ENCODE measurements at places on chromosomes 13 and 19.

- DNase-seq, result no peak
Observed at GRCh38 chr19:45295873-45296272, 26.8 kb downstream of the CKM start.

DNA sequence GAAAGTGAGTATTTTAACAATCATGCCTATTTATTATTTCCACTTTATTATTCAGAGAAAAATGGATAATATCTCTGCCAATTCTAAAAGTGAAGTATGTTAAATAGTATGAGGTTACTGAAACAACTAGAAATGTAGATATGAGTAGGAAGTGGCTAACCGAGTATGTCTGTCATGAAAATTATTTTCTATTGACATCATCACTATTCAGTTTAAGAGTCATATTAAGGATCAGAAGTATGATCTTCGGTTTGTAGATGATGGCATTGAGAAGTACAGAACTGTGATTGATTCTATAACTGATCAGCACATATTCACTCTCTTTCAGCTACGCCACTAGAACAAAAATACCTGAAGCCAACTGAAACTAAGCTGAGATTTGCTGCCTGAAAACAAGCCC is 146.4 kb upstream of the SLITRK5 start:
- DNase-seq, result no peak

- DNase-seq, result no peak
Observed at GRCh38 chr13:42617221-42617620, 43.3 kb downstream of the TNFSF11 start.

DNA sequence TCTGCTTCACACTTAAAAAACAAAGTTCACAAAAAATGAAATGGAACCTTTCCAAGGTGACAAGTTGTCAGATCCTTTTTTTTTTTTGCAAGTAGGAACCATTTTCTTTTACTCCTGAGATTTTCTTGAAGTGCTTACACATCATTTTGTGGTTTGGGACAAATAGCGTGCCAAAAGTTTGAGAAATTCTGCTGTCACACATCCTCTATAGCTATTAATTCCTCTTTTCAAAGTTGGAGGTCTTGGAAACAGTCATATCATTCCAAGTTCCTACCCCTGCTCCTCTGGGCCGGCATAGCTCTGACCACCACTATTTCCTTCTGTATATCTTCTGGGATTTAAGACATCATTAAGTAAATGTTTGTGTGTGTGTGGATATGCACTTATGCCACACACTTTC is 421.6 kb upstream of the SLC10A2 start:
- DNase-seq, result no peak

DNA sequence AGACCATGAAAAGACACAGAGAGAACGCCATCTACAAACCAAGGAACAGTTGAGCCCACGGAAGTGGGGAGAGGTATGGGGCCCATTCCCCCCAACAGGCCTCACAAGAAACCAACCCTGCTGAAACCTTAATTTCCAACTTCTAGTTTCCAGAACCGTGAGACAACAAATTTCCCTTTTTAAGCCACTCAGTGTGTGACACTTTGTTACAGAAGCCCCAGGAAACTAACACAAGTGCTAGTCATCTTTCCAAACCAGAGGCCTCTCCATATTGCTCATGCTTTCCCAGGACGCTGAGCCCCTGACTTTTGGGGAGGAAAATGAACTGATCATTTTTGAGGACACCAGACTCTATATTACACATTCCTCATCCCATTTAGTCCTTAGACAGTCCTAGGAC is 186.8 kb downstream of the NUFIP1 start:
- DNase-seq, result no peak

- DNase-seq, result no peak
Observed at GRCh38 chr13:77619655-77620054, 77.8 kb upstream of the SLAIN1 start.

- no peak for DNase-seq
Observed at GRCh38 chr13:23867027-23867491, 22.1 kb downstream of the MIPEP start.

GRCh38 chr19:33332248-33332647 is 29.9 kb upstream of the CEBPA start:
- no peak for DNase-seq

DNA sequence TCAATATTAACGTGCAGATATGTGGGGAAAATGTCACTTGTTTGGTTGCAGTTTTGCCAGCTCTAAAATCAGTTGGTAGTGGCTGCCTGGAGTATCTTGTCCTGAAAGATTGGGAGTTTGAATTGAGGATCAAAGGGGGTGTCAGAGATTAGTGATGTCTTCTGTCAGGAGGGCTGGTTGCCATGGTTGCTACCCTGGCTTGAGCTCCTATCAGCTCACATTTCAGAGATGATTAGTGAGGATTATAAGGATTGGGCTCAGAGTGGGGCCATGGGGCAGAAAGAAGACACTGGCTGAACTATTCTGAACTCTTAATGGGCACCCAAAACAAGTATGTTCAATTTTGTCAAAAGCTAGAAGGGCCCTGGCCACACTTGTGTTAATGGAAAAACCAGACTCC is 95.5 kb upstream of the RNF113B start:
- DNase-seq, result no peak

GRCh38 chr13:35716186-35716585 is 239.7 kb upstream of the MAB21L1 start:
- no peak for DNase-seq

- DNase-seq, result no peak
Observed at GRCh38 chr13:23953860-23954512, 56.7 kb upstream of the C1QTNF9B start.

DNA sequence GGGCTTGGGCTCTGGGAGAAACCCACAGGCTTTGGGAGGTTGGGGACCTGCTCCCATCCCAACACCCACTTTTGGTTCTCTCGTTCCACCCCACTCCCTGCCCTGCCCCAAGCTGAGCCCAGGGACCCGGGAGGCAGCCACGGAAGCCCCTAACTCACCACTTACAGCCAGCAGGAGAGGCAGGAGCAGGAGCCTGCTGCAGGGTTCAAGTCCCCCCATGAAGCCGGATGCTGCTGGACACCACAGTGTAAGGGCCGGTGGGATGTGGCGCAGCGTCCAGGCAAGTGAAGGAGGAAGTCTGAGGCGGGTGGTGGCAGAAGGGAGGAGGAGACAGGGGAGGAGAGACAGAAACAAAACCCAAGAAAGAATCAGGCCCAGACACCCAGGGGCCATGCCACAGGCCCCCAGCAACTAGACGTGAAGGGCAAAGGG is at the start of gene TYROBP:
TYROBP (minus strand) TSS at position 286 of the 432 bp plus-strand sequence; CDS start at position 219, 67 bp downstream.
- DNase-seq, result no peak

GRCh38 chr13:33446821-33447725 is 161.5 kb upstream of the STARD13 start:
- DNase-seq, result no peak

- DNase-seq, result no peak
Observed at GRCh38 chr13:114167426-114167825, 11.6 kb upstream of the CFAP97D2 start.

DNA sequence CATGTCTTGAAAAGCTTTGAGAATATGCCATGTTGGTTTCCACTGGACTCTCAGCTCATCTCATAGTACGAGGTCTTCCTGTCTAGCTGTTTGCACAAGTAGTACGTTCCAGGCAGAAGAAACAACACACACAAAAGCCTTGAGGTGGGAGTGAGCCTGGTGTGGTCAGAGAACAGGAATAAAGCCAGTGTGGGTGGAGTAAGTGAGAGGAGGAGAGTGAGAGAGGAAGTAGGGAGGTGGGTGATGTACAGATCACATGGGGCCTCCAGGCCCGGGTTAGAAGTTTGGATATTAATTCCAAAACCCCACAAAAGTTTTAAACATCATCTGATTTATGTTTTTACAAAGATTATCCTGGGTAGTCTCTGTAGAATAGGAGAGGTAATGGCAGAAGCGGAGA is 230.6 kb downstream of the MTUS2 start:
- DNase-seq, result no peak
